ENCODE measurements at places on chromosomes 5 and 9.

- no peak for DNase-seq
Measured at GRCh38 chr5:41772785-41773442, 97.3 kb downstream of the OXCT1 start.

DNA sequence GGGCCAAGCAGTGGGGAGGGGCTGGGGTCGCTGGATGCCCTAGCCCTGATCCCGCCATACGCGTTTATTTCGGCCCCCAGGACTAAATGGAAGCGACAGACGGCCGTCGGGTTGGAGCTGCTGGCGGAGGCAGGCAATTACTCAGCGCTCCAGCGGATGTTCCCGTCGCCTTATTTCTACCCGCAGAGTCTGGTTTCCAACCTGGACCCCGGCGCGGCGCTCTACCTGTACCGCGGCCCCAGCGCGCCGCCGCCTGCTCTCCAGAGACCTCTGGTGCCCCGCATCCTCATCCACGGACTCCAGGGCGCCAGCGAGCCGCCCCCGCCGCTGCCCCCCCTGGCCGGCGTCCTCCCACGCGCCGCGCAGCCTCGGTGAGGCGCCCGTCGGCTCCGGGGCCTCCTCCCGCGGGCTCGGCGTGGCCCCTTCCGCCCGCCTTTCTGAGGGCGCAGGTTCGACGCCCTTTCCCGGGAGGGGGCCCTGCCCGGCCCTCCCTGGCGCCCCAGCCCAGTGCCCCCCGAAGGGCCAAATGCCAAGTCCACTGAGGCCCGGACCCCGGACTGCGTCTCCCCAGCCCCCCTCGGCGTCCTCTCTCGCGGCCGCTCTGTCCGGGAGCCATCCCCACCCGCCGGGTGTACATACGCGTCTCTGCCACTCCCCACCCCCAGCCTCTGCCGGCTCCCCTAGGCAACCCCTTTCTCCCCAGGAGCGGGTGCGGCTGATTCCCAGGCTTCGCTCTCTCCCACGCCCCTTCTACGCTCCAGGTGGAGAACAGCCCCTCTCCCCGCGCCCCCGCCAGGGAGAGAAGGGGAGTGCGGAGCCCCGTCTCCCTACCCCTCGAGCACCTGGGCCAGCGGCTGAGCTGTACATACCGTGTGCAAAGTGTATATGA, 7.0 kb downstream of the BARHL1 start:
- DNase-seq = no peak

GRCh38 chr5:172820046-172820767, 13.8 kb upstream of the ERGIC1 start:
- no peak for DNase-seq

DNA sequence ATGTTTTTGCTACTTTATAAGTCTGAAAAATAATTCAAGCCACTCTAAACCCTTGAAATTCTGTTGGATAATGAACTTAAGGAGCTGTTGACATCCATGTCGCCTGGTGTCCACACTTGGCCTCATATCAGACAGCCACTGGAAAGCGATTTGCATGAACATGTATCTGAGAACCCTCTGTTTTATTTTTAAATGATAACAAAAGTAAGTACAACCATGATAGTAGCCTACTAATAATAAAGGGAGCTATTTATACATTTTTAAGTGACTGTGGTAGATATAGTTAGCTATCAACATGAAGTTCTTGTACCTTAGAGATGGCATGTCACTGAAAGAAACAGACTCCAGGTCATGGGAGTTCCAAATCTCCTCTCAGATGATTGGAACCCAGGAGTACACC, 53.3 kb downstream of the PLCXD3 start:
- DNase-seq = no peak

GRCh38 chr9:116409129-116409528, 255.5 kb downstream of the PAPPA start:
- no peak for DNase-seq

- no peak for DNase-seq
Measured at GRCh38 chr5:118788351-118788750, 200.0 kb downstream of the DTWD2 start.

DNA sequence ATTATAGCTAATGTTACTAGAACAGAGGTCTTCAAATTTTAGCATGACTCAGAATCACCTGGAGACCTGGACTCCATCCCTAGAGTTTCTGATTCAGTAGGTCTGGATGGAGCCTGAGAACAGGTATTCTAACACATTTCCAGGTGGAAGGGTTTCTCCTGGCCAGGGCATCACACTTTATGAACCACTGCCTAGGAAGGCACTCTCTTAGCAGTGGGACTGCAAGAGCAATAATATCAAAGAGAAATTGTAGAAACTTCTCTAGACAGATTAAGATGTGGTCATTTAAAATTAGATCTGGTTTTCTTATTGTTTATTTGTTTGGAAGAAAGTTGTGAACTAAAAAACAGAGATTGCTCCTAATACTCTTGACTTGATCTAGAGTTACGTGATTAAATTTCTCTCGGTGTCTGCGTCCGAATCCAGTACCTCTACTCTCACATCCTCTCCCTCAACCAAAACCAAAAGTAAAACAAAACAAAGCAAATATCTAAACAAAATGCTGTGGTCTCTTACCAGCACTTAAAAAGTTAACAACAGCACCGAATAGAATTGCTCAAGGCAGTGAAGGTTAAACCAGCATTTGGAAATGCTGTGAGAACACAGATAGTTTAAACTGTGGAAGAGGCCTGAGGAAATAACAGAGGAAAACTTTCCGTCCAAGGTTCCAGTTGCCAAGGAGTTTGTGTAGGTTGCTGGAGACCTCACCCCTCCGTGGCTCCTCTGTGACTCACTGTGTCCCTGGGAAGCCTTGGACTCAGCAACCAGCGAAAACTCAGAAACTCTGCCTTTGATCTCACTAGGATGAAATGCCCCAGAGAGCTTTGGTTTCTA, 193.4 kb downstream of the ARRDC3 start:
- DNase-seq = no peak

DNA sequence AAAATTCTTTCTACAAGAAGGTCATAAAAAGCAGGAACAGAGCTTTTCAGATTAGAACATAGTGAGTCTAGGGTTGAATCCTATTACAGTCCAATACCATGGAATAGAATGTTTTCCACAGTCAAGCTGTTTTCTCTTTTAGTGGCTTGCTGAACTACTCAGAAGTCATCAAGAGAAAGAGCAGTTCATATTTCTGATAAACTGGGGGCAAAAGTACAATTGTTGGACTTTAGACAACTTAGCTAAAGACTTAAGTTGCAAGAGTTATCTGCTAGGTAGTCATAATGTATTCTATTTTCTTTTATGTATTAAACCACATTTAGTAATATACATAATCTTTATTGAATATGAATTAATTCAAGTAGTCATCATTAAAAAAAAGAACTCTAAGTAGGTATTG, 233.1 kb upstream of the GRIA1 start:
- DNase-seq = no peak

GRCh38 chr5:51389577-51390463, 6.6 kb downstream of the ISL1 start:
- no peak for DNase-seq

DNA sequence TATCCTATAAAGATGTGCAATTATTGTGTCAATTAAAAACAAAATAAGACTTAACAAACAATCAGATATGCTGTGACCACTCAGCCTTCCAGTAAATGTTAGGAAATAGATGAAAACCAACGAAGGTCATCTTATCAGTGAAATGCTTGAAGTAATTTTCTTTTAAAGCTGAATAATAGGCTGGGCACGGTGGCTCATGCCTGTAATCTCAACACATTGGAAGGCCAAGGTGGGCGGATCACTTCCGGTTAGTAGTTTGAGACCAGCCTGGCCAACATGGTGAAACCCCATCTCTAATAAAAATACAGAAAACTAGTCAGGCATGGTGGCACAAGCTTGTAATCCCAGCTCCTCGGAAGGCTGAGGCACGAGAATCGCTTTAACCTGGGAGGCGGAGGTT, 31.2 kb downstream of the NLN start:
- no peak for DNase-seq

DNA sequence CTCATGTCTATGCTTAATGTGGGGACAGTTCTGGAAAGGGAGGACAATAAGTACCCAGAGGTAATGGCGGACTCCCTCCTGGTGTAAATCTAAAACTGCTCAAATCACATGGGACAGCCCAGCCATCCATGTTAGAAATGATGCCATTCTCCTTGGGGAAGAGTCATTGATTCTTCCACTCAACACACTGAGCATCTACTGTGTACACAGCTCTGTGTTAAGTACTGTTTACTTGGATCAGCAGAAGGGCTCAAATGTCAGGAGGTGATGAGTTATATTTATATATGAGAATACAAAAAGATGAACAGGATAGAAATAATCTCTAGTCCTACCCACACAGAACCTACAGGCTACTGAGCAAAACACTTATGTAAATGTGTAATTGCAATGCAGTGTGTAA, 31.8 kb upstream of the NANS start:
- no peak for DNase-seq

GRCh38 chr9:82912645-82913044, 150.3 kb downstream of the RASEF start:
- no peak for DNase-seq

- DNase-seq = no peak
Measured at GRCh38 chr5:68534131-68534940, 318.8 kb downstream of the PIK3R1 start.

DNA sequence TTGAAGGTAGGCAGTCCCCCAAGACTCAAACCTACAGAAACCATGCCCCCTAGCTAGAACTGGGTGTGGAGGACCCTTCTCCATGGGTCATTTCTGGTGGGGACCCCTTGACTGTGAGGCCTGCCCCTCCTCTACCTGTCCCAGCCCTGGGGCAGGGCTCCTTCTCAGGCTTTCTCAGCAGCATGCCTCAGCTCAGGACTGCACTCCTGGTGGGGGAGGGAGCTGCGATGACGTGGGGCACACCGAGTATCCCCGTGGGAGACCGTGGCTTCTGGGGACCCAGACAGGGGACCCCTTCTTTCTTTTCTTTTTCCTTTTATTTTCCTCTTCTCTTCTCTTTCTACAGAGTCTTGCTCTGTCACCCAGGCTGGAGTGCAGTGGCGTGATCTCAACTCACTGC, 27.0 kb upstream of the PITX1 start:
- DNase-seq = no peak

GRCh38 chr9:35521708-35522107, 31.8 kb downstream of the RUSC2 start:
- DNase-seq = no peak

- no peak for DNase-seq
Measured at GRCh38 chr5:90917928-90918668, 359.5 kb downstream of the ADGRV1 start.

GRCh38 chr5:87787625-87788256, 375.0 kb upstream of the CCNH start:
- no peak for DNase-seq

DNA sequence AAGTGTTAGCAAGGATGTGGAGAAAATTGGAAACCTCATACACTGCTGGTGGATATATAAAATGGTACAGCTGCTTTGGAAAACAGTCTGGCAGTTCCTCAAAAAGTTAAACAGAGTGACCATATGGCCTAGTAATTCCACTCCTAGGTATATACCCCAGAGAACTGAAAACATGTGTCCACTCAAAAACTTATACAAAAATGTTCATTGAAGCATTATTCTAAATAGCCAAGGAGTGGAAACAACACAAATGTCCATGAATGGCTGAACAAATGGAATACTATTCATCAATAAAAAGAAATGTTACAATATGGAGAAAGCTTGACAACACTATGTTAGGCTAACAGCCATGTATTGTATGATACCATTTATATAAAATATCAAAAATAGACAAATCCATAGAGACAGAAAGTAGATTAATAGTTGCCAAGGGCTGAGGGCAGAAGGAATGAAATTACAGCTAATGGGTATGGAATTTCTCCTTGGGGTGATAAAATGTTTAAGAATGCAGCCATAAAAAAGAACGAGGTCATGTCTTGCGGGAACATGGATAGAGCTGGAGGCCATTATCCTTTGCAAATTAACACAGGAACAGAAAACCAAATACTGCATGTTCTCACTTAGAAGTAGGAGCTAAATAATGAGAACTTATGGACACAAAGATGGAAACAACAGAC, 33.6 kb upstream of the FBP1 start:
- DNase-seq = no peak

DNA sequence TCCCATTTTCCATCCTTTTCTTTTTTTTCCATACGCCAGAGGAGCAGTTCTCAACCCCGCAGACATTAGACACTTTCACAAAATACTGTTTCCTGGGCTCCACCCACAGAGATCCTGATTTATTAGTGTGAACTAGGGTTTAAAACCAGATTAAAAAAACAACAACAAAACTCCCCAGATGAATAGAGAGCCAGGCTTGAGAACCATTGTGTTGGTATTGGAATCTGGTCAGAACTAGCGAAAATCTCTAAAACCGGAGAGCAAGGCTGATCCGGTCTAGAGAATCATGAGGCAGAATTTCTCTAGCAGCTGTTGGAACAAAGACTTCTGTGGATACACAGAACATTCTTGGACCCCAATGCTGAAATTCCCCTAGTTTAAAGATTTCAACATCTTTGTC, 173.0 kb downstream of the PCSK1 start:
- no peak for DNase-seq

DNA sequence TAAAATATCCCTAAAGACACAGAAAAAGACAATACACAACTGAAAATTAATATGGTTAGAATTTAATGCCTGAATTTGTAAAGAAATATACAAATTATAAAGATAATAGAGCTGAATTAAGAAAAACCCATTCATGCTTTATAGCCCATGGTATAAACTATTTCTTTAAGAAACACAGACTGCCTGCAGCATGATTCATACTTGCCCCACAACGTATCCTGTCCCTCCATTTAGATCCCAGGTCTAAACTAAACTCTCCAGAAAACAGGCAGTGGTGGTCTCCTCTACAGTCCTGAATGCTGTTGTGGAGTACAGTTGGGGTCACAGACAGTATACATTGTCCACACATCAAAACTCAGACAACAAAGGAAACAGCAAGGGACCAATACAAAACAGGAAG, 24.8 kb downstream of the IL6ST start:
- DNase-seq = no peak

GRCh38 chr9:76529653-76530052, 70.7 kb downstream of the GCNT1 start:
- no peak for DNase-seq

- DNase-seq = peak; percentile 31
Measured at GRCh38 chr5:141637767-141638419, 1.1 kb downstream of the RELL2 start.

DNA sequence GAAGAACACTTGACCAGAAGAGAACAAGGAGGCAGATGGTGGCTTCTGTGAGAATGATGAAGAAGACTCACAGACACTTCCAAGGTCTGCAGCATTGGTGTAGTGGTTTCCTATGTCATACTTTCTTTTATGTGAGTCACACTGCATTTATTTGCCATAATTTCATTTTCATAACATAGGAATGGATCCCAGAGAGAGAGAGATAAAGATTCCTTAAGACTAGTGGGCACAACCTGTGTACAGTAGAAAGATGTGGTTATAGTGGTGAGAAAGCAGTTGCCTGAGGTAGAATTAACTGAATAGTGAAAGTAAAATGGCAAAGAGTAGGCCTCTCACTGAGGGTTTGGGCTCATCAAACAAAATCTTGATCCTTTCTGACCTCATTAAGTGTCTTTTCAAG, 7.6 kb upstream of the CCDC152 start:
- no peak for DNase-seq

GRCh38 chr5:20556115-20556763, 568.2 kb upstream of the CDH18 start:
- DNase-seq = no peak

GRCh38 chr9:126809068-126809467, 4.2 kb downstream of the ZBTB43 start:
- no peak for DNase-seq

- DNase-seq = no peak
Measured at GRCh38 chr5:939368-939767, 46.7 kb downstream of the TRIP13 start.

GRCh38 chr5:179608131-179608581, 15.3 kb downstream of the HNRNPH1 start:
- DNase-seq = no peak
